ENCODE measurements at places on chromosomes 5 and 9.

DNA sequence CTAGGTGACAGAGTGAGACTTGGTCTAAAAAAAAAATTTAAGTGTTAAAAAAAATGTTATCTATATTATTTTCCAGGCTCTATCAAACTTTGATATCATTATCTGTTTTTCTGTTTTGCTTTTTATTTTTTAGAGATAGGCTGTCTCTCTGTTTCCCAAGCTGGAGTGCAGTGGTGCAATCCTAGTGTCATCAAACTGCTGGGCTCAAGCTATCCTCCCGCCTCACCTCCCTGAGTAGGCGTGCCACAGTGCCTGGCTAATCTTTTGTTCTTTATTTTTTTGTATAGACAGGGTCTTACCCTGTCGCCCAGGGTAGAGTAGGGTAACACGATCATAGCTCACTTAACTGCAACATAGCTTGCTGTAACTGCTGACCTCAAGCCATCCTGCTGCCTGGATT lies 14.4 kb downstream of the SEC24A start:
- DNase-seq: no peak

DNA sequence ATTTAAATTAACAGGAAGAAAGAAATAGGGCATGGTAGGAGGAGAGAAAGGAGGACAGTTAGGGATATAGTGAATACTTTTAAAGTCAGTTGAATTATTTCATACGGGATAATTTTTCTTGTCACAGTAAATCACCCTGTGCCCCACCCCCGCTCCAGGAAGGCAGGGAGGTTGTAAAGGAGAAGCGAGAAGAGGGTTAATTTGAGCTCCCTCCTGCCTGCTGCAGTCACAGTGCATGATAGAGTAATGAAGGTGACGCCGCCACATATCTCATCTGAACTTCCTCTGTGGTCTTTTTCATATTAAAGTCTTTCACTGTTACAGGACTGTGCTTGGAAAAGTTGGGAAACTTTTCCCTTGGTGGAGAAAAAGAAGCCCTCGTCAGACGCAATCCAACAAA lies 896 bp upstream of the PCSK5 start:
- DNase-seq: no peak

DNA sequence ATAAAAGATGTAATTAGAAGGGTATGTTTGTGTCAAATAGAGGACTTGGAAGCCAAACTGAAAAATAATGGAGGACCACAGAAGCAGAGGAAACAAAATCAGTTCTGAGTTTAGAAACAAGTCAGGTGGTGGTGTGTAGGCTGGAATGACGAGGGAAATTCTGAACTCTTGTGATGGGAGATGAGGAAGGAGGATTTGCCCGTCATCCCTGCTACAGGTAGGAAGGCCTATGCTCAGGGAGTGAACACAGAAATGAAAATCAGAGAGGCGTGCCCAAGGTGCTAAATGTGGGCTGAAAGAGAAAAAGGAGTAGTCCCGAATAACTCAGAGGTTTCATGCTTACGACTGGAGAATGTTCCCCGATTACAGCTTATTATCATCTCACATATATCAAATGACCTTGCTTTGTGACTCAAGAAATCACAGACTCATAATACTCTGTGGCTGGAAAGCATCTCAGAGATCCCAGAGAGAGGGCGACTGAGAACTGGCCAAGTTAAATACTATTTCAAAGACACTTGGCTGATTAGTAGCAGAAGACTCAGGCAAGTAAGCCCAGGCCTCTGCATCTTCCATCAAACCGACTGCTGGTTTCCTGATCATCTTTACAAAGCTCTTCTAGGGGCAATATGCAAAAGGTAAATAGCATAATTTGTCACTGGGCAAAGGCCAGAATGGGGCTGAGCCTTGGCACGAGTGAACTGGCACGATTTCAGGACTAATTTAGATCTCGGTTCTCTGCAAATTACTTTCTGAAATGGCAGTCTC lies 126.0 kb downstream of the SUSD1 start:
- no peak for DNase-seq

- DNase-seq: no peak
Observed at GRCh38 chr9:137374131-137374845, 48.7 kb downstream of the EXD3 start.

GRCh38 chr9:120977321-120977720 lies 50.7 kb upstream of the TRAF1 start:
- DNase-seq: no peak

- DNase-seq: no peak
Observed at GRCh38 chr5:74185599-74185998, 454.9 kb downstream of the ENC1 start.

GRCh38 chr9:131273856-131274673 lies 2.2 kb downstream of the FAM78A start:
- DNase-seq: no peak

DNA sequence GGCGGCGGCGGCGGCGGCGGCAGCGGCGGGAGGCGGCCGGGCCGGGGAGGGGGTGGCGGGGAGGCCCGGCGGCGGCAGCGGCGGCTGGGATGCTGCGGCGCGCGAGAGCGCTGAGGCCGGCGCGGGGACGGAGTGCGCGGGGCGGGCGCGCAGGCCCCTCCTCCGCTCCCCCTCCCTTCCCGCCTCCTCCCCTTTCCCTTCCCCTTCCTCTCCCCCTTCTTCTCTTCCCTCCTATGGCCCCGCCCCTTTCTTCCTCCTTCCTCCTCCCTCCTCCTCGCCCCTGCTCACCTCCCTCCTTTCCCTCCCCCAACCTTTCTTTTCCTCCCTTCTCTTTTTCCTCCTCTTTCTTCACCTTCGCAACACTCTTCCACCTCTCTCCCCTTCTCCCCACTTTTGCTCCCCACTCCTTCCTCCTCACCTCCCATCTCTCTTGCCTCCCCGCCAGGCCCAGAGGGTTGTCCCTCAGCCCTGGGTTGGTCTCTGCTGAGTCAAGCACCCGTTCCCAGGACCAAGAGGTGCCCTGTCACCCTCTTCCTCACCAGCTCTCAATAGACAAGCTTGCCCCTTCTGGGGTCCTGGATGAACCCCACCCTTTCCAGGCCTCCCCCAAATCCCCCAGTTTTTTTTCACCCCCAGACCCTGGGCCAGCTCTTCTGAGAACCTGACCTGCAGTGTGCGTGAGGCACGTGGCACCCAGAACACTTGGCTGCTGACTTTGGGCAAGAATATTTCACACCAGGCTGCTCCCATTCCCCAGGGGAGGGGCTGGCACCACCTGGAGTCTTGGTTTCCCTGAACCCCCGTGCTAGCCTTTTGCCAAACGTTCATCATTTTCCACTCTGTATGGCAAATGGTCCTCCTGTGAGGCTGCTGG lies at the start of gene SEMA4D:
Gene SEMA4D, minus strand, starts transcription at position 136 of the 874 bp plus-strand sequence. CDS start 92,657 bp downstream, outside the sequence.
- no peak for DNase-seq

DNA sequence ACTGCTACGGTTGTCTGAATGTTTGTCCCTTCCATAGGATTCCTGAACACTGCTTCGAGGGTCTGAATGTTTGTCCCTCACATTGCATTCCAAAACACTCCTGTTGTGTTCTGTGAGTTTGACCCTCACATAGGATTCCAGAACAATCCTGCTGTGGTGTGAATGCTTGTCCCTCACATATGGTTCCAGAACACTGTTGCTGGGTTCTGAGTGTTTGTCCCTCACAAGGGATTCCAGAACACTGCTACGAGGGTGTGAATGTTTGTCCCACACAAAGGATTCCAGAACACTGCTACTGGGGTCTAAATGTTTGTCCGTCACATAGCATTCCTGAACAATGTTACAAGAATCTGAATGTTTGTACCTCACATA lies 201.2 kb downstream of the FOXD4L6 start:
- DNase-seq: no peak

DNA sequence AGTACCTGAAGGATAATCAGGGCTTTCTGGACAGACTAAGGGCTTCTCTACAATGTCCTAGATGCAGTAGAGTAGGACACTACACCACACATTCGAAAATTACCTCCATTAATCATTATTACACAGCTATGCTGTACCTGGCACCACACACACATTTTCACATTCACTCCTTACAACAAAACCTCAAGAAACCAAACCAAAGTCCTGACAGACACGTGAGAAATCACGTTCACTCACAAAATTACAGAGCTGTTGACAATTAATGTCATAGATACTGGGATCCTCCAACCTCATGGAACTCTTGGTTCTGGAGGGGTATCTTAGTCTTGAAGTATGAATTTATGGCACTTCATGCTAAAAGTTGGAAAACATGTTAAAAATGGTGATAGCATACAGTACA lies 16.3 kb downstream of the UBQLN1 start:
- no peak for DNase-seq

DNA sequence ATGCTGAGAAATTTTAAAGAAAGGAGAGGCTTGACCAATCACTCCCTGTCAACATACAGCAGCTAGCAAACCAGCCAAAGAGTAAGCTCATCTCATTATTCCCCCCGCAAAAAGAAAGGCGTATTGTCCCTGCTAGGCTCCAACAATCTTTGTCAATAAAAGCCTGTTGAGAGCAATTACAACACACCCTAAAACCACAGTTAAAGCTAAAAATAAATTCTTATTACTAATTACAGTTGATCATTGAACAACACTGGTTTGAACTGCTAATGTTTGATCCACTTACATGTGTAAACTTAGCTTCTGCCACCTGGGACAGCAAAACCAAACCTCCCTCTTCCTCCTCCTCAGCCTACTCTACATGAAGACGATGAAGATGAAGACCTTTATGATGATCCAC lies 151.2 kb downstream of the TSSK1B start:
- DNase-seq: no peak

DNA sequence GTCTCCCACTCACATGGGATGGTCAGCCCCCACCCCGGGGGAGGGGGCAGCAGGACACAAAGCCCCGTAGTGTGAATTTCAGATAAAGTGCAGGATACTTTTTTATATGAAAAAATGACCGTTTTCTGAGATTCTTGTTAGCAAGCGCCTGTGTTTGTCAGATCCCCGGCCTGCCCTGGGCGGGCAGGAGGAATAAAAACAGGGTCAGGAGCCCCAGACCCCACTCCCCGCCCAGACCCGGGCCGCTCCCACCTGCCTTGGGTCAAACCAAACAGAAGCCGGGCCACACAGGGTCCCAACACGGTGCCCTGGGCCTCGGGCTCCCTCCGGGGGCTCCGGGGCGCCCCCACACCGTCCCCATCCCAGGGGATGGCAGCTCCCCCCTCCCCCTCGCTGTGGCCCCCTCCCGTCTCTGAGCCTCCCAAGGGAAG lies 13.5 kb upstream of the NRARP start:
- no peak for DNase-seq

GRCh38 chr5:73764996-73765395 lies 139.0 kb downstream of the ARHGEF28 start:
- no peak for DNase-seq

GRCh38 chr9:129962889-129963703 lies 79.9 kb downstream of the FNBP1 start:
- DNase-seq: peak; percentile 14

Measured in esophagus squamous epithelium (tissue), 5 donors.